ENCODE measurements at places on chromosomes 4 and X.

- DNase-seq, result peak; percentile 68
Observed at GRCh38 chrX:73214426-73215094, at the start of gene NAP1L2. NAP1L2 (minus strand) TSS chrX:73214851; CDS start chrX:73214492, 359 bp downstream.

- DNase-seq, result no peak
Observed at GRCh38 chrX:65203545-65203944, 227.3 kb upstream of the ZC4H2 start.

DNA sequence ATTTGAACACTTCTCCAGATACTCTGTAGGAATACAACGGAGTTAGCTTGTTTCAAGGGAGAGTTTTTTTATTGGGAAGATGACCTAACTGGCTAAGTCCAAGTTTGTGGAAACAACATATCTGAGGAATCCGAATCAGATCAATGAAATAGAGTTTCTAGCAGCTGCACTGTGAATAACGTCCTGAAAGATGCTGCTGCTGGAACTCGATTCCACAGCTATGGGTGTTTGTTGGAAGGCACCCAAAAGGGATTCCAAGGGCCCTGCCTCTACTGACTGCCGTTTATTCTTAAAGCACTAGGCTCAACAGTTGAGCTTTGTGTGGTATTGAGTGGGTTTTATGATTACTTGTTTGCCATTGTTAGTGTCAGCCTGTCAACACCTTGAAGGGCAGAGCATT lies 6.6 kb upstream of the GBA3 start:
- DNase-seq, result no peak

GRCh38 chrX:111181951-111182350 lies 86.0 kb downstream of the PAK3 start:
- no peak for DNase-seq

DNA sequence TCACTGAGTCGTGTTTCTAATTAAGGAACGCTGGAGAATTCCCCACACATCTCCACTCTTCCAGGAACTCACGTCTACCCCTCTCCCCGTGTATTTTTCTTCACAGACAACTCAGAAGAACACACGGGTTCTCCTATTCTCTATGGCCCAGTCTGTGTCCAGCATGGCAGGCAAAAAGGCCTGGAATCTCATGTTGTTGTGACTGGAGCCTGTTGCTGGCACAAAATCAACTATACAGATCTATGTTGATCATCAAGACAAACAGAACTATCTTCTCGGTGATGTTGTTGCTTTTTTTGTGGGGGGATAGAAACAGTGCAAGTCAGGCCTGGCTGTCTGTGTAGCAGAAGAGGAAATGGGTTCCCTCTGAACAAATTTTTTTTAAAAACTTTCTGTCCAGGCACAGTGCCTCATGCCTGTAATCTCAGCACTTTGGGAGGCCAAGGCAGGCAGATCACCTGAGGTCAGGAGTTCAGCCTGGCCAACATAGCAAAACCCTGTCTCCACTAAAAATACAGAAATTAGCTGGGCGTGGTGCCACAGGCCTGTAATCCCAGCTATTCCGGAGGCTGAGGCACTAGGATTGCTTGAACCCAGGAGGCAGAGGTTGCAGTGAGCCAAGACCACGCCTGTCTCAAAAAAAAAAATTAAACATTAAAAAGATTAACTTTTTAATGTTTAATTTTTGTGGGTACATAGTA lies 50.5 kb upstream of the CBR4 start:
- no peak for DNase-seq

- DNase-seq, result no peak
Observed at GRCh38 chr4:39134683-39135306, 47.5 kb upstream of the WDR19 start.

GRCh38 chr4:105989485-105990242 lies 94.4 kb downstream of the NPNT start:
- DNase-seq, result no peak

GRCh38 chr4:129668092-129668491 lies 572.1 kb downstream of the C4orf33 start:
- no peak for DNase-seq

GRCh38 chrX:33252306-33252825 lies 41.0 kb upstream of the DMD start:
- no peak for DNase-seq

- no peak for DNase-seq
Observed at GRCh38 chrX:20067709-20068561, 48.8 kb downstream of the MAP7D2 start.

DNA sequence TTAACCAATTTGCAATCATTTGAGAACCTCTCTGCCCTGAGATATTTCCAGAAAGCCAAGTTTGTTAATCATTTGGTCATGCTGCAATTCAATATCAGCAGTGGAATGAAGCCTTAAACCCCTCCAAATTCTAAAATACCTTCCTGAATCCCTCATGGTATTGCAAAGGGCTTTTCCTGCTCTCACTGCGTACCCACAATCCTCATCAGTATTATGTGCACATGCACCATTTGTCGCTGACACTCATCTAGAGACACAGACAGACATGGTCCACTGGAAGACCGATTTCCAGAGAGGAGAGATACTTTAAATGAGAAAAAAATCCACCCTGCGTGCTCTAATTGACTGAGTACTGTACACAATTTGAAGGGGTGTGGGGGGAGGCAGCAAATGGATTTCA lies 104.4 kb downstream of the GPC3 start:
- DNase-seq, result no peak

- no peak for DNase-seq
Observed at GRCh38 chr4:62517716-62518115, 1317.6 kb downstream of the ADGRL3 start.

Measured in cerebellar nuclear complex (tissue), 1 donor.